PC-9 (cell line): ENCODE measurements at places on chromosomes 16 and 17. TPM values are rescaled to one million over a fixed set of nuclear protein-coding genes. Genes with fewer than 3 reads are reported as not detected.

Gene CD300E
- total RNA-seq, result not detected in 2 replicates

Gene CCDC200
- total RNA-seq, result not detected in 2 replicates

Gene ORC6
- total RNA-seq, result 27.4 and 36.0 TPM in 2 replicates

DNA sequence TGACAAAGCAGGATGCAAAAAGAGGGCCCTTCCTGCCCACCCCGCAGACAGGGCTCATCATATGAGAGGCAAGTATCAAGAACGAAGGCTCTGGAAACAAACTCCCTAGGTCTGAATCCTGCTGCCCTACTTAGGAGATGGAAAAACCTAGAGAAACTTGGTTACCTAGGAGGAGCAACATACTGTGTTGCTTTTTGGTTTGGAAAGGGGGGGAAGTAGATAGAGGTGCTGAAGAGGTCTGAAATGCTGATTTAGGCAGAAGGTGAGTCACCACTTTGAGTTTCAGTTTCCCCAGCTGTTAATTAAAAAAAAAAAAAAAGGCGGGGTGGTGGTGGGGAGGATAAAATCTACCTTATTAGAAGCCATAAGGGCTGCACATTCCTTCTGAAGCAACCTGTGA, 1.5 kb downstream of the N4BP1 start:
- no peak for DNase-seq
- peak overlapping the region; percentile 74 for H3K4me3 ChIP-seq
- peak overlapping the region; percentile 99 for H3K27ac ChIP-seq

- no peak overlapping the region for H3K4me3 ChIP-seq
- no peaks in the 10 kb centered on the region for H3K36me3 ChIP-seq
- no peak overlapping the region for H3K27ac ChIP-seq
- peaks cover 72% of the 10 kb centered on the region for H3K27me3 ChIP-seq
Measured at GRCh38 chr17:77754956-77755355, 203.5 kb upstream of the TNRC6C start.

GRCh38 chr17:48483471-48484131, 47.2 kb downstream of the HOXB1 start:
- peak; percentile 93 for DNase-seq
- H3K4me1 ChIP-seq, result peaks cover 34% of the 10 kb centered on the region
- no peak overlapping the region; the same call in 1 of the 2 replicates for H3K4me3 ChIP-seq
- no peaks in the 10 kb centered on the region for H3K36me3 ChIP-seq

GRCh38 chr16:86968866-86969265, 348.3 kb downstream of the C16orf95 start:
- H3K27ac ChIP-seq, result no peak overlapping the region
- H3K4me3 ChIP-seq, result no peak overlapping the region
- peaks cover 89% of the 10 kb centered on the region for H3K27me3 ChIP-seq
- no peaks in the 10 kb centered on the region for H3K36me3 ChIP-seq

DNA sequence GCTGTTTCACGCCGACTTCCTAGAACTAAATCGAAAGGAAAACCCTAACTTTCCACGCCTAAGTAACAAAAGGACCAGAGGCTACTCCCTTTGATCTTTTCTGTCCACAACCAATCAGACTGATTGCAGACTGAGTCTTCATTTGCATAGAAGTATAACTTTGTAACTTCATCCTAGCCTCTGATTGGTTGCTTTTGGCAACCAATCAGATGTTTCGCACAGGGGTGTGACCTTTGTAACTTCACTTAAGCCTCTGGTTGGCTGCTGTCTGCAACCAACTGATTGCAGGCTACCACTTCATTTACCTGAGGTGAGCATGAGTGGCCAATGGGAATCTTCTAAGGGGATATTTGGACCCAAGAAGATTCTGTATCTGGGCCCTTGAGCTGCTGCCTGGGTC, 17.4 kb upstream of the ICAM2 start:
- DNase-seq, result no peak
- no peak overlapping the region for H3K4me3 ChIP-seq
- H3K27ac ChIP-seq, result no peak overlapping the region
- no peaks in the 10 kb centered on the region for H3K4me1 ChIP-seq

DNA sequence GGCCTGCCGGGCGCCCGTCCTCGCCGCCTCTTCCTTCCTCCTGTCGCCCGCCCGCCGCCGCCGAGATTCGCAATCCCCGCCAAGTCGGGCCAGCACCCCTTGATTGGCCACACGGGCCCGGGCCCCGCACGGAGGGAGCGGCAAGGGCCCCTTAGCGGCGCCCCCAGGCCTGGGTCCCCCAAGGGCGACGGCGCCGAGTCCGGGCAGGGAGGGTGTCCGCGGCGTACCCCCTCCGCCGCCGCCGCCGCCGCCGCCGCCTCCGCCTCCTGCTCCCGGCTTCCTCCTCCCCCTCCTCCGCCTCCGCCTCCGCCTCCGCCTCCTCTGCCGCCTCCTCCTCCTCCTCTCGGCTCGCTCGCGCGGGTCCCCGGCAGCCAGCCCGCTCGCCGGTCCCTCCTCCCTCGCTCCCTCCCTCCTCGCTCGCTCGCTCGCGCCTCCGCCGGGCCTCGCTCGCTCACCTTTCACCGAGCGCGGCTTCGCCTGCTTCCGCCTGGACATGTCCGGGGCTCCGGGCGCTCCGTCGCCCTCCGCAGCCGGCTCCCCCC, 561 bp downstream of the ZNF423 start:
- peak; percentile 69 for DNase-seq
- peak overlapping the region; percentile 38; the same call in 1 of the 2 replicates for H3K4me3 ChIP-seq
- H3K27me3 ChIP-seq, result peaks cover 59% of the 10 kb centered on the region
- no peak overlapping the region for H3K27ac ChIP-seq
- no peaks in the 10 kb centered on the region for H3K36me3 ChIP-seq
- H3K4me1 ChIP-seq, result no peaks in the 10 kb centered on the region
